ENCODE measurements at places on chromosomes 4 and X.

DNA sequence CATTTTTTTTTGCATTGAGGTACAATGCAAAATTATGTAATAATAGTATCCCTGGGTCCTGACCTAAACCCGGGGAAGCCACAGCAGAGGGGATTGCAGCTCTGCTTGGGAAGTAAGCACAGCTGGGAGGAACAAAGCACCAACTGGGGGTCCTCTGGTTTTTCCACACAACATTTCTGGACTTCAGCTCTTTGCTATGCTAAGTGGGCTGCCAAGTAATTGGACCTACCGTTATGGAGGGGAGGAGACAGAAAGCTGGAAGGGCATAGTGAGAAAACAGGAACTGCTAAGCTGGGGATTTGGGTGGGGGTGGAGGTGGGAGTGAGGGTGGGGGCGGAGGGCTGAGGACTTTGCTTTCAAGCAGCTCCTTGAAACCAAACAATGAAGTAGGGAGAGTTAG lies 183.3 kb downstream of the ZIC3 start:
- no peak for DNase-seq

- DNase-seq, result no peak
Measured at GRCh38 chr4:138939960-138940359, 75.6 kb upstream of the NOCT start.

- DNase-seq, result no peak
Measured at GRCh38 chr4:177351622-177352244, 42.1 kb downstream of the NEIL3 start.

DNA sequence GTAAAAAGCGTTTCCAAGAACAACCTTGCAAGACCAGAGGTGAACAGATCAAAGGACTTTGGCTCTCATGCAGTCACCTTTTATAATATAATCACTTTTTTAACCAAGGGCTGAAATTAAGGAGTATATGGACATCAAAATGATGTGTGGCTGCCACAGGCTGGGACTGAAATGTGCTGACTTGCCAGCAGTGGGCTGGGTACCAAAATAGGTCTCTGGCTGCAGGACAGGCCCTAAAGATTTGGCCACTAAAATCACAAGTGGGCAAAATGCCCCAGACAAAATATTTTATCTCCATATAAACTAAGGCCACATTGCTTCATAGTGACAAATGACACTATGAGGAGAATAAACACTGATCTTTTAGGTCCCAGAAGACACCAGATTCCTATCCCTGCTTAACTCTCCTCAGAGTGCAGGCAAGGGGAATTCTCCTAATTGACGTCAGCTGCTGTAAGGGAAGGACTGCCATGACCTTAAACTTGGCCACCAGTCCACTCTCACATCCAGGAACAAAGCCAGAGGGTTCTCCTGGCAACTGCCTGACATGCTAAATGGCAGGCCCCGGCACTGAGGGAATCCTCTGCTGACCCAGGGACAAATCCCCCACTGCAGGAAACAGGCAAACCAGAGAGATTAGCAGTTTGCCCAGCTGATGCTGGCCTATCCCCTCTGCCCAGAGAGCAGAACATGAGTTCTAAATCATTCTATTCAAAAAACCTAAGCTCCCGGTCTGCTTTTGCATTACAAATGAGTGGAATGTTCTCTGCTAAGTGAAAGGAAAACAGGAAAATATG lies 155.8 kb downstream of the PPP3CA start:
- no peak for DNase-seq

- peak; percentile 76 for DNase-seq
Measured at GRCh38 chrX:69615779-69616456, at the start of gene EDA. TSS of gene EDA (plus strand) at chrX:69616113.

GRCh38 chr4:41072021-41072777 lies 142.1 kb downstream of the APBB2 start:
- DNase-seq, result no peak

GRCh38 chrX:12026481-12026880 lies 111.8 kb upstream of the FRMPD4 start:
- DNase-seq, result no peak

DNA sequence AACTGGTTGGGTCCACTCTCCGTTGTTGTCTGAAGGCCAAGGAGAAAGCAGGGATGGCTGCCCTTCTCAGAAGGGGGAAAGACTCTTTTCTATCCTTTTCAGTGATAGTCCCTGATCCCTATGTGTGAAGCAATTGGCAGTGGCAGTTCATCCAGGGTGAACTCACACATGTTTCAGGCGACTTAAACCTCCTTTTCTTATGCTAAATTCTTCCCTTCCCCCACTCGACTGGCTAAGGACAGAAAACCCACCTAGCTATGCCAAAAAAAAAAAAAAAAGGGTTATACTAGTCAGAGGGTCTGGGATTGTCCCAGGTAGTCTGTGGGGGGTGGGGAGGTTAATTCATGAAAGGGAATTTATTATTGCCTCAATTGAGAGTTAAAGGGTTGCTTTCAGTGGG lies 12.2 kb upstream of the ZNF280C start:
- DNase-seq, result no peak

- no peak for DNase-seq
Measured at GRCh38 chr4:82620126-82620735, 58.4 kb upstream of the TMEM150C start.

- no peak for DNase-seq
Measured at GRCh38 chrX:101659601-101660063, at the start of gene ARMCX2. TSS of gene ARMCX2 (minus strand) at chrX:101659850. CDS start at chrX:101657588, 2,262 bp downstream.

DNA sequence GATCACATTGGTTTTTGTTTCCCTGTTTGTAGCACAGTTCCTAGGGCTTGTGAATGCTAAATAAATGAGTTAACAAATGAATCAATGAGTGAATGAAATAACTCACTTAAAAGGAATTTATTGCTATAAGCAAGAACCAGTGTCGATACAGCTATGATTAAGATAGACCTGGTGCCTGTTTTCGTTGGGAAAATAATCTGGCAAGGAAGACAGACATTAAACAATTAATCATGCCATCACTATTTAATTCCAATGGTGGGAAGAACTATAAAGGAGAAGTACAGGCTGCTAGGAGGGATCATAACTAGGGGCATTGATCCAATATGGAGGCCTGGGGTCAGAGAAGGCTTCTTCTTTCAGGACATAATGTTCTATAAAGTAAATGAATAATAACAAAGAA lies 4.5 kb upstream of the CBR4 start:
- no peak for DNase-seq

DNA sequence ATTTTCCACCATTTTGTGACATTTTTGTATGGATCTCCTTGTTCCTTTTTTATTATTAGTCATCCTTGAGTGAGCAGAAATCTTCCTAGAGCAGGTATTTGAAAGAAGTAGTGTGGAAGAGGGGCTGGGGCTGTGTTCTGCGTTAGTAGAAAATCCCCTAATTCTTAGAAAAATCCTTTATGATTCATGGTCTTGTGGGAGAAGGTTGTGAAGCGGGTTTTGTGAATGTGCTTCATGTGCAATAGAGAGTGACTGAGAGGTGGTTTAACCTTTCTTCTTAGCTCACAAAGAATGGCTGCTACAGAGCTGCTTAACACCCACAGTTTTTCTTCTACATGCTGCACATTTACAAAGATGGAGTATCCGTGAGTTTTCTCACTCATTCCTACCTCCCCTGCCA lies 220.5 kb downstream of the IDS start:
- DNase-seq, result no peak

- no peak for DNase-seq
Measured at GRCh38 chr4:163164591-163164990, 2.1 kb downstream of the NAF1 start.

GRCh38 chrX:8289523-8289922 lies 118.5 kb upstream of the VCX2 start:
- DNase-seq, result no peak

- no peak for DNase-seq
Measured at GRCh38 chr4:173194157-173194556, 25.5 kb downstream of the GALNT7 start.

DNA sequence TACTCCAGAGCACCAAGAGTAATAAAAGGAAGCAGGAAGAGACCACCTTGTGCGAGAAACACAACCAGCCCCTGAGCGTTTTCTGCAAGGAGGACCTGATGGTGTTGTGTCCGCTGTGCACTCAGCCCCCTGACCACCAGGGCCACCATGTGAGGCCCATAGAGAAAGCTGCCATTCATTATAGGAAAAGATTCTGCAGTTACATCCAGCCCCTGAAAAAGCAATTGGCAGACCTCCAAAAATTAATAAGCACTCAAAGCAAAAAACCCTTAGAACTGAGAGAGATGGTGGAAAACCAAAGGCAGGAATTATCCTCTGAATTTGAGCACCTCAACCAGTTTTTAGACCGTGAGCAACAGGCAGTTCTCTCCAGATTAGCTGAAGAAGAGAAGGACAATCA lies 5.7 kb downstream of the TRIM75 start:
- DNase-seq, result no peak

DNA sequence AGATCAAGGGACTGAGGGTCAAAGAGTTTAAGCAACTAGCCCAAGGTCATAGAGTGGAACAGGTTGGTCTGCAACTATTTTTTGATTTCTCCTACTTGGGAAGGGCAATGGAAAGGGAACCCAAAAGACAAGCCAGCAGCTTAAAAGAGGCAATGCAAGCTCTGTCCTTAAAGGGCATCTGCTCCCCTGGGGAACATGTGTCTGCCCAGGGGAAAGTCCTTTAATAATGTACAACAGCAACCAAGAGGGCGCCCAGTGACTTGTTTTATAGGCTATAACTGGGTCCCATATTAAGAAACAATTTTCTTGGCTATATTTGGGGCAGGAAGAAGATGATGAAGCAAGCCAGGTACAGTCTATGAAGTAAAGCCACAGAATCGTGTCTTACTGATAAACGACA lies 54.7 kb upstream of the RBM47 start:
- no peak for DNase-seq

- DNase-seq, result no peak
Measured at GRCh38 chrX:42686296-42686695, 91.7 kb downstream of the PPP1R2C start.

GRCh38 chrX:109760209-109760921 lies 27.3 kb upstream of the ACSL4 start:
- DNase-seq, result no peak

GRCh38 chr4:84632092-84632491 lies 49.2 kb downstream of the CDS1 start:
- DNase-seq, result no peak

- no peak for DNase-seq
Measured at GRCh38 chr4:182695842-182696241, 221.3 kb downstream of the DCTD start.

GRCh38 chrX:136198010-136198409 lies 50.7 kb downstream of the FHL1 start:
- no peak for DNase-seq

- peak; percentile 96 for DNase-seq
Measured at GRCh38 chr4:154549894-154550790, at the start of gene PLRG1. TSS of gene PLRG1 (minus strand) at chr4:154550400. CDS start at chr4:154550308, 92 bp downstream.

- no peak for DNase-seq
Measured at GRCh38 chrX:137982472-137983172, 416.7 kb downstream of the ZIC3 start.

- no peak for DNase-seq
Measured at GRCh38 chr4:17491196-17491595, 20.7 kb downstream of the QDPR start.

DNA sequence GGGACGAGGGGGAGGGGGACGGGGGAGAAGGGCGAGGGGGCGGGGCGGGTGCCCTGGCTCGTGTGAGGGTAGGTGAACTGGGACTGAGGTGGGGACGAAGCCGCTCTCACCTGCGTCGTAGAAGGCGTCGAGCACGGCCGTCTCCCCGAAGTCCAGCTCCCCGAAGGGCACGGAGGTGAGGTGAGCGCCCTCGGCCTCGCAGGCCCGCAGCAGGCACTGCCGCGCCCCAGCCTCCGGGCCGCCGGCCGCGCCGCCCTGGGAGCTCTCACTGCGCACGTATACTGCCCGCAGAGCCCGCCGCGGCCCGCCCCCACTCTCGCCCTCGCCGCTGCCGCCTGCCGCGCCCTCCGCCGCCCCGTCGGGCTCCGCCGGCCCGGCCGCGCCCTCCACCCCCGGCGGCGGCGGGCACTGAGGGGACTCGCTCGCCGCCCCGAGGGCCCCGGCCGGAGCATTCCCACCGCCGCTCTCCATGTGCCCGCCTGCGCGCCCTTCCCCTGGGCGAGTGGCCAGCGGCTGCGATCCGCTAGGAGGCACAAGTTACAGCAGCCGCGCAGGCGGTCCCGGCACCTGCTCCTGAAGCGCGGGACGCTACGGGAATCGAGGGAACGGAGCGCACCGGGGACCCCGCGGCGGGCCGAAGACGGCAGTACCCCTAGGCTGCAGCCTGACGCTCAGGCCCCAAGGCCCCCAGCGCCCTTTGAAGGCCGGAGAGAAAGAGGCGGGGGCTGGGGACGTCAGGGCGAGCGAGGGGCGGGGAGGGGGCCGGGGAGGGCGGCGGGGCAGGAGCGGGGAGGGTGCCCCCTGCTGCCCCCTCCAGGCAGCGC lies at the start of gene MAP3K15:
Gene MAP3K15 (minus strand): TSS at position 718 of the 824 bp plus-strand sequence. CDS start 247 bp downstream, at position 471.
- DNase-seq, result peak; percentile 42

DNA sequence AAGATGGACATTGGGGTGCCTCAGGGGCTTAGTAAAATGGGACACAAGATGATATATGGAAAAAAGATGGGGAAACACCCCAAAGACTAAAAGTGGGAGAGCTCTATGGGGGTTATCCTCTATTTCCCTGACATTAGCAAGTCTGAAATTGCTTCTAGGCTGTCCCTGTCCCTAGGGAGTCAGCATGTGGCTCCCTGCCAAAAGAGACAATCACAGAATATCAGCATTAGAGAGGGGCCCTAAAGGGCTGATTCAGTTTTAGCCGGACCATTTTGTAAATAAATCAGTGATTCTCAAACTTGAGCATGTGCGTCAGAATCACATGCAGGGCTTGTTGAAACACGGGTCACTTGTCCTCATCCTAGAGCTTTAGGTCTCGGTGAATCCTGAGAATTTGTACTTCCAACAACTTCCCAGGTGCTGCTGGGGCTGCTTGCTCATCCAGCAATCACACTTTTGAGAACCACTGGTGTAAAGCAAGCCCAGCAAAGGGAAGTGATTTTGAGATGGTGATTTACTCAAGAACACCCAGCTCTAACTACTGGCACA lies 165.3 kb upstream of the DGKK start:
- DNase-seq, result no peak

GRCh38 chr4:68591204-68591603 lies 15.1 kb upstream of the UGT2B17 start:
- DNase-seq, result no peak

- DNase-seq, result no peak
Measured at GRCh38 chrX:10296576-10296975, 139.8 kb downstream of the CLCN4 start.

DNA sequence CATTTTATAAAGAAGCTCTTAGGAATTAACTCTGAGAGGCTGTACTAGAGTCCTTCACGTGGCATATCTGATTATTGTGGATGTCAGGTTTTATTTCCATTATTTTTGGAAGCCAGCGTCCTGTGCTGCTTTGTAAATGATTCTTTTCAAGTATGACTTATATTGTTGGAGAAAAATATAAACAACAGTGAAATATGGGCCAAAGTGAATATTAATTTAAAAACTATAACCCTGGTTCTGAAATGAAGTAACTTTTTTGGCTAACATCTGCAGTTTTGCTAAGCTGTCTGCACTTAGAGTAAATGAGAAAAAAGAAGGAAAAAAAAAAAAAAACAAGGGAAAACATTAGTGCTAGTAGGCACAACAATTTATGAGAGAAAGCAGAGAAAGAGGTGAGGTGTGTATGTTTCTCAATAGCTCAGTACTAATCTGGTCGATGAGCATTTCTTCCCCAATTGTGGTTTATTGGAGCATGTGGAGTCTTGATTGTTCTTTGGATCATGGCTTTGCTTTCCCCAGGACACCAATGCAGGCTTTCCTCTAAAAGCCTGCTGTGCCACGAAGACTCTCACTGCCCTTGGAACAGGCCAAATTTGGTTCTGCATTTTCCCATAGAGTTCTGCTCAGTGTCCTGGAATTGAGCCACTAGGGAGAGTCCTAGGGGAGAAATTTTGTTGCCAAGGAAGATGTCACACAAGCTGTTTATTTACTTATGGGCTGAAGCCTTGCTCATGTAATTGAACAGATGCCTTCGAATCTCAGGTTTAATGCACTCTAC lies 273.3 kb downstream of the DKK2 start:
- DNase-seq, result no peak

- no peak for DNase-seq
Measured at GRCh38 chrX:44572340-44572938, 29.8 kb upstream of the FUNDC1 start.
